GM23338 (cell line): ENCODE measurements at places on chromosomes 3 and 15. TPM values are rescaled to one million over a fixed set of nuclear protein-coding genes. Genes with fewer than 3 reads are reported as not detected.

The SPSB4 gene
- 20.1 and 25.9 TPM in 2 replicates for total RNA-seq

The CD200R1L gene
- not detected in 2 replicates for total RNA-seq

The TP63 gene
- not detected in 2 replicates for total RNA-seq

The XYLB gene
- total RNA-seq = 3.0 and 3.3 TPM in 2 replicates

The TICRR gene
- total RNA-seq = 37.1 and 42.3 TPM in 2 replicates

The NTRK3 gene
- 3.1 and 5.4 TPM in 2 replicates for total RNA-seq

The KCNAB1 gene
- 0.08 and 0.69 TPM in 2 replicates for total RNA-seq

The LSAMP gene
- total RNA-seq = 1.6 and 2.0 TPM in 2 replicates

The PROK2 gene
- total RNA-seq = 0.89 and 2.1 TPM in 2 replicates

The CAV3 gene
- total RNA-seq = not detected in 2 replicates

The EOMES gene
- total RNA-seq = 0.10 TPM in 1 of 2 replicates, not detected in the other

The CTDSPL gene
- total RNA-seq = 41.2 and 42.0 TPM in 2 replicates

The MINAR1 gene
- total RNA-seq = 1.4 and 1.7 TPM in 2 replicates

The GATA2 gene
- total RNA-seq = 0.12 and 0.83 TPM in 2 replicates

The SPTBN5 gene
- 1.0 and 1.1 TPM in 2 replicates for total RNA-seq

- H3K36me3 ChIP-seq = no peaks in the 10 kb centered on the region
- H3K27me3 ChIP-seq = no peaks in the 10 kb centered on the region
- DNase-seq = no peak
These were observed 86.6 kb downstream of the LINGO1 start for GRCh38 chr15:77546050-77546501.

DNA sequence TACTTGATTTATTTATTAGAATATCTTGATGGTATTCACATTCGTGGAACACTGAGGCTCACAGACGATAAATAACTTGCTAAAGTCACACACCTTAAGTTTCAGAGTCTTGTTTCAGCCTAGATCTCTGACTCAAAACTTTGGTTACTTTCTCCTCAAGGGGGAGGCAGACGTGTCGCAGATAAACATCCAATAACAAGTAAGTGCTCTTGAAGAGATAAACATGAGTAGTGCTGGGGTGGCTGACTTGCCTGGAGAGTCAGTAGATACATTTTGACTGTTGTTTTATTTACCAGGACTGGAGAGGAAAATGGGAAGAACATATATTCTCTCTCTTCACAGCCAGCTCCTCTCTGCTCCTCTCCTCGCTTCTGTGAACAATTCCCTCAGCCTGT lies 31.3 kb downstream of the FBXO45 start:
- no peak for DNase-seq
- H3K4me3 ChIP-seq = no peak overlapping the region
- H3K4me1 ChIP-seq = no peaks in the 10 kb centered on the region
- H3K27me3 ChIP-seq = no peaks in the 10 kb centered on the region

DNA sequence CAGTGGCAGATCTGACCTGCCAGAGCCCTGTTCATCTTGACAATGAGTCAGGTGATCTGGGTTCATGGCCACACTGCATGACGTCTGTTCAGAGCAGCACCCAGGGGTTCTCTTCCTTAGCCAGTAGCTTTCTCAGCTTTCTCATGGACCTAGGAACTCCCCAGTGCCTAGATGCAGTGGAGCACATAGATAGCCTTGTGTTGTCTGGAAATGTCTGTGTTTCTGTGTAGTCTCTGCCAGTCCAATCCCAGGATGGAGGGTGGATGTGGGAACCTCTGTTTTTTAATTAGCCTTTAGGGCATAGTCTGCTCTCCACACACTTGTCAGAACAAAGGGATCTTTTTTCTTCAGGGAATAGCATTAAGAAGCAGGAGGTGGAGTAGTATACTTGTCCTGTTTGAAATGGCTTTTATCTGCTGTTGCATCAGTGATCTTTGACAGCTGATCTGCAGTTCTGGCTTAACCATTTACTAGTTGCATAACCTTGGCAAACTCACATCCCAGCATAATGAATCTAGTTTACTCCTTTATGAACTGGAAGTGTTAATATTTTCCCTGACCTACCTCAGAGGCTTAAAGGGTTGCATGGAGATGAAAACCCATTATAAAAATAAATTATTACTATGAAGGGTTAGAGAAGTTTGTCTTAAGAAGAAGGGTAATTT lies 16.1 kb upstream of the CACNA1D start:
- no peak overlapping the region for H3K4me3 ChIP-seq
- no peak for DNase-seq
- no peak overlapping the region for H3K27ac ChIP-seq
- H3K27me3 ChIP-seq = no peaks in the 10 kb centered on the region

DNA sequence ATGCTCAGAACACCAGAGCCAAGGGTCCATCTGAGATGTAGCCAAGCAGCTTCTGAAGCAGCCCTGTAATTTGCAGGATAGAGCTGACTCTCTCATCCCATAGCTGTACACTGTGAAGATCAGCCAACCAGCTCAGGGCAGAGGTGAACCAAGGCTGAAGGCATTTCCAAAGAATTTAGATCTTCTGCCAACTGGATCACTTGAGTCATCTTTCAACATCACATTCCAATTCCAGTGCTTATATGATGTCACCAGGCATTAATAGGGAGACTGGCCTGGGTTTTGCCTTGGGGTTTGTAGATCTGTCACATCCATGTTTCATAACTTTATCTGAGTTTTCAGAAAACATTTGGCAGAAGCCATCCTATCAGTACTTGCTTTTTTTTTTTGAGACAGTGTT lies 98.2 kb downstream of the NR2F2 start:
- no peak overlapping the region for H3K4me3 ChIP-seq
- H3K4me1 ChIP-seq = no peaks in the 10 kb centered on the region
- H3K36me3 ChIP-seq = no peaks in the 10 kb centered on the region
- no peaks in the 10 kb centered on the region for H3K27me3 ChIP-seq

DNA sequence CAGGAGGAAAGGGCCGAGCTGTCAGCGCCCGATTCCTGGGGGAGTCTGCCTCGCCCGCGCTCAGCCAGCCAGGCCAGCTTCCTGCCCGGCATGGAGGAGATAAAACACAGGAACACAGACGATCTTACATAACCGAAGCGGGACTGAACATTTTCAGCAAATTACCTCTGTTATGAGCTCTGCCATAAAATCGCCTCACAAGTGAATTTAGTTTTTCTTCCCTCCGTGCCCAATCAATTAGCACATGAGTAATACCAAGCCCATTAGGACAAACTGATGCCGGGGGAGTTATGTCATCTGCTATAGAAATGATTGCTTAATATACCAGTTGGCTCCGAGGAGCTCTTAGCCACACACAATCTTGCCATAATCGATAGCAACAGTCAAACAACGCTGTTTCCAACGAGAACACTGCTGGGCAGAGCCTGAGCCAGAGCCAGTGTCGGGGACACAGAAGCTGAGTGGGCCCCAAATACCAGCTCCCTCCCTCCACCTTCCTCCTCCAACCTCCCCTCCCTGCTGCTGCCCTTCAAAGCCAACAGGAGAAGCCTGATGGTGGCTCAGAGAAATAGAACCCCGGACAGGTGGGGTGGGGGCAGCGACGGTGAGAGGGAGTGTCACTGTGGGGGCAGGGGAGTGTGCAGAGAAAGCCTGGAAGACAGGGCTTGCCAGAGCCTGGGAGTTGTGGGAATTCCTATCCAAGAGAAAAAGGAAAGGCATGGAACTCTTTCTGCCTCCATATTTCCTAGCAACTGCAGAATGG lies 279.4 kb upstream of the TLE3 start:
- H3K4me3 ChIP-seq = peak overlapping the region; percentile 81
- peaks cover 23% of the 10 kb centered on the region for H3K4me1 ChIP-seq
- DNase-seq = peak; percentile 61
- no peaks in the 10 kb centered on the region; the same call in none of the 2 replicates for H3K27me3 ChIP-seq
- H3K36me3 ChIP-seq = no peaks in the 10 kb centered on the region

- H3K4me1 ChIP-seq = no peaks in the 10 kb centered on the region
- no peak overlapping the region for H3K4me3 ChIP-seq
- DNase-seq = no peak
- peaks cover 25% of the 10 kb centered on the region for H3K36me3 ChIP-seq
- no peak overlapping the region for H3K27ac ChIP-seq
- no peaks in the 10 kb centered on the region for H3K27me3 ChIP-seq
These were observed 12.8 kb downstream of the NXPE3 start for GRCh38 chr3:101791778-101792177.

DNA sequence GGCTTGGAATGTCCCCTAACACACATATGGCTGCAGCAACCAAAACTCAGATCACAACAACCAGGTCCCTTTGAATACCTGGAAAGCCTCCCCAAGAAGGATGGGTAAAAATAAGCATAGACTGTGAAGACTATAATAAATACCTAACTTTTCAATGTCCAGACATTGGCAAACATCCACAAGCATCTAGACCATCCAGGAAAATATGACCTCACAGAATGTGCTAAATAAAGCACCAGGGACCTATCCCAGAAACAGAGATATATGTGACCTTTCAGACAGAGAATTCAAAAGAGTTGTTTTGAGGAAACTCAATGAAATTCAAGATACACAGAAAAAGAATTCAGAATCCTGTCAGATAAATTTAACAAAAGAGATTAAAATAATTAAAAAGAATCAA lies 109.2 kb downstream of the NEDD4 start:
- no peak overlapping the region for H3K27ac ChIP-seq
- no peak for DNase-seq
- H3K4me3 ChIP-seq = no peak overlapping the region
- H3K36me3 ChIP-seq = no peaks in the 10 kb centered on the region
- no peaks in the 10 kb centered on the region for H3K4me1 ChIP-seq

DNA sequence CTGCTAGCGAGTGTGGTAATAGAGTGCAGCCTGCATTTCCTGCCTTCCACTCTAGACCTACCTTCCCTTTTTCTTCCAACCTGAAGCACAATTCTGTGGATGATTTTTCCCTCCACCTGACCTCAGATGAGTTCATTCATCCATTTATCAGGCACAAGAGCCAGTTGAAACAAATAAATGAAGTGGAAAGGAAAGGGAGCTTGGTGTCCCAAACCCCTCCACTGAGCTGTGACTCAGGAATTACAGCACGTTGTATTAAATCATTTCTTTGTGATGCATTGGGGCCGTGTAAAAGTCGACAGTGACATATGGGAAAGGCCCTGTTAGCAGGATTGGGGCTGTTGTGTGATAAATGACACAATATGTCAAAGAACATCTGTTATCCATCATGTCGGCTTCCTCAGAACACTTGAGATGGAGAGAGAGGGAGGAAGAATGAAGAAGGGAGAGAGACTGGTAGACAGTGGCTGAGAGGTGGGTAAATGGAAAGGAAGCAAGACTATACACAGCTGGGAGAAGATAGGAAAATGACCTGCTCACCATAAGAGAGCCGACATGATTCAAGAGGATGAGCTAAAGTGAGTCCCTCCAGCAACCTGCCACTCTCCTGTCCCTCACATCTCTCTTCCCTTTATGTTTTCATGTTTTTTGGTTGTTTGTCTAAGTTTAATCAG lies 366.0 kb downstream of the AGBL1 start:
- H3K27me3 ChIP-seq = no peaks in the 10 kb centered on the region
- no peak overlapping the region for H3K27ac ChIP-seq
- no peak for DNase-seq
- no peaks in the 10 kb centered on the region for H3K4me1 ChIP-seq
- H3K36me3 ChIP-seq = no peaks in the 10 kb centered on the region
- no peak overlapping the region for H3K4me3 ChIP-seq

- no peaks in the 10 kb centered on the region for H3K36me3 ChIP-seq
- no peak overlapping the region for H3K4me3 ChIP-seq
- H3K4me1 ChIP-seq = peaks cover 22% of the 10 kb centered on the region
- no peaks in the 10 kb centered on the region for H3K27me3 ChIP-seq
These were observed 26.7 kb downstream of the PIAS1 start for GRCh38 chr15:68080783-68081182.

- no peaks in the 10 kb centered on the region for H3K36me3 ChIP-seq
- H3K27me3 ChIP-seq = no peaks in the 10 kb centered on the region
- H3K27ac ChIP-seq = no peak overlapping the region
- no peaks in the 10 kb centered on the region for H3K4me1 ChIP-seq
These were observed 439.7 kb upstream of the FRG2C start for GRCh38 chr3:75224412-75224811.

- no peak overlapping the region for H3K4me3 ChIP-seq
- DNase-seq = no peak
- H3K36me3 ChIP-seq = no peaks in the 10 kb centered on the region
- H3K4me1 ChIP-seq = no peaks in the 10 kb centered on the region
- no peaks in the 10 kb centered on the region for H3K27me3 ChIP-seq
- no peak overlapping the region for H3K27ac ChIP-seq
These were observed 192.9 kb downstream of the PLCL2 start for GRCh38 chr3:17077606-17078005.

DNA sequence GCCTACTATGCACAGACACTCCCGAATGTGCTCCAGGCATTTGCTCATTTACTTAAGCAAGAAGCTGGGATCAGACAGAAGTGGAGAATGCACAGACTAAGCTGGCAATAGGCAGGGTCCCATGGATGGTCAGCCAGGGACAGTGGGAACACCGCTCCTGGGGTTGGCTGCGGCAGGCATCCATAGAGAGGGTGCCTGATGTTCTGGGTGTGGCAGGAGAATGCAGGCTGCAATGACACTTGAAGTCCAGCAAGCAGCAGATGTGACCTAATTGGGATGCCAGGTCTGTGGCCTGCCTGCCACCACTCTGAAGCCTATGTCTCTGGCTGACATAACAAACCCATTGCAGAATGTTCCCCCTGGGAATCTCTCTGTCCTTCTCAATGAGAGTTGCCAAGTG lies 40.2 kb upstream of the SLC6A11 start:
- H3K27me3 ChIP-seq = no peaks in the 10 kb centered on the region
- no peaks in the 10 kb centered on the region for H3K36me3 ChIP-seq
- H3K4me1 ChIP-seq = no peaks in the 10 kb centered on the region
- DNase-seq = no peak
- no peak overlapping the region for H3K4me3 ChIP-seq

- no peak for DNase-seq
- H3K27ac ChIP-seq = no peak overlapping the region
- H3K4me1 ChIP-seq = peaks cover 10% of the 10 kb centered on the region
These were observed 176.2 kb upstream of the ANKRD28 start for GRCh38 chr3:15973940-15974339.

DNA sequence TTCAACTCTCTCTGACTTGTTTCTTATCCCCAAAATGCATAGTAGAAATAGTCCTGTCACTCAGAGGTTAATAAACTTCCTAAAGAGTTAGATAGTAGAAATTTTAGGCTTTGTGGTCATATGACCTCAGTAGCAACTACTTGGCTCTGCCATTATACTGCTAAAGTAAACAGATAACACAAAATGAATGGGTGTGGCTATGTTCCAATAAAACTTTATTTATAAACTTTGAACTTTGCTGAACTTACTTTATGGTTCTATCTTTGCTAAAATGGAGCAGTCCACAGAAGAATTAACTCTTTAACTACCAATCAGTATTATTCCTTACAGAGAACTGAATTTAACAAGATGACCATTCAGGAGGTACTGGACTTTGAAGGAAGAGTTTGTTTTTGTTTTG lies 393.6 kb upstream of the CDIN1 start:
- H3K27me3 ChIP-seq = no peaks in the 10 kb centered on the region
- H3K4me3 ChIP-seq = no peak overlapping the region
- no peaks in the 10 kb centered on the region for H3K36me3 ChIP-seq
- H3K27ac ChIP-seq = no peak overlapping the region

GRCh38 chr15:85485956-85486567 lies 105.7 kb downstream of the AKAP13 start:
- no peak overlapping the region for H3K4me3 ChIP-seq
- peaks cover 5% of the 10 kb centered on the region; the same call in 1 of the 2 replicates for H3K4me1 ChIP-seq

DNA sequence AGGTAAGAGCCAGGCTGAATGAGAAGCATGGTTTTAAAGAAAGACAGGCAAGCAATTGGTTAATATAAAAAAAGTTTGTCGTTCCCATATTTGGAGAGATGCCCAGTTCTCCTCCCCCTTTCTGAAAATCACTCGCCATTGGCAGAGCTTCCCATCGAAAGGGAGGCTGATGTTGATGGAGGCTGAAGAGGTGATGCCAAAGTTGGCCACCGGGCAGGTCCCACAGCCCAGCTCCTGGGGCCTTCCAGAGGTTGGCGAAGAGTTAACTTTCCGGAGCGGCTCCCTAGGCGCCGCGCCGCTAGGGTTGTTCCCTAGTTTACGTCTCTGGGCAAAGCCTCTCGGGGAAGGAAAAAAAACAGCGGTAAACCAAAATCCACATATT lies 793 bp downstream of the PCOLCE2 start:
- peak overlapping the region; percentile 86 for H3K4me3 ChIP-seq
- peak; percentile 77 for DNase-seq
- peaks cover 30% of the 10 kb centered on the region for H3K27me3 ChIP-seq
- no peaks in the 10 kb centered on the region for H3K36me3 ChIP-seq
